ENCODE measurements at places on chromosomes 6 and 20.

- DNase-seq, result no peak
Measured at GRCh38 chr20:35508493-35509218, 20.8 kb downstream of the C20orf173 start.

DNA sequence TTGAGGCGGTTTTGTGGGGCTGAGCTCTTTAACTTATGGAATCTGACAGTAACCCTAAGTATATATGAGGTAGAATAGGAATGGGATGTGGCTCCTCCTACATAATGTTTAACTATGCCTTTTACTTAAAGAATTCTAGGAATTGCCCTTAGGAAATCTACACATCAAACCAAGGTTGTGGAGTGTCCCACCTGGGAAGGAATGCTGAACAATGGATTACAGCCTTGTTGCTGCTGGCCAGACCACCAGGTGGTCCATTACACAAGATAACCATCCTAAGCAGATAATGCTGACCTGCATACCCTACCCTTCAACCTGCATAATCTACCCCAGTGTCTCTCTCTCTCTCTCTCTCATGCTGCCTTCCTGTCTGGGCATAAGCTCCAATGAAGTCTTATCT, 35.0 kb upstream of the SLC22A16 start:
- peak; percentile 69 for DNase-seq

DNA sequence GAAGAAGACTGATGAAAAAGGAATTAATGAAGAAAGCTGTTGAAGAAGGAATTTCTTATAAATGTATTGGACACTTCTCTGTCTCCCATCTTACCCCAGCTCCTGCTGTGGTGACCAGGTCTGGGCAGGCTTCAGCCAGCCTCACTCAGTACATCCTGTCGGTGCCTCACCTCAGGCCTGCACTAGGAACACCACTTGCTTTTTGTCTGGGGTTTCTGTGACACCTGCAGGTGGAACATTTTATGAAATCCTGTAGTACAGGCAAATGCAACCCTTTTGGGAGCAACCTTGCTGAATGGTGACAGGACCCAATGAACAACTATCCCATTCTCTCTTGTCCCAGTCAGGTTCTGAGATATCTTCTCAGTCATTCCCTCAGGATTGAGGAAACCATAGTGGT, 129.7 kb downstream of the PRDM13 start:
- DNase-seq, result peak; percentile 17

DNA sequence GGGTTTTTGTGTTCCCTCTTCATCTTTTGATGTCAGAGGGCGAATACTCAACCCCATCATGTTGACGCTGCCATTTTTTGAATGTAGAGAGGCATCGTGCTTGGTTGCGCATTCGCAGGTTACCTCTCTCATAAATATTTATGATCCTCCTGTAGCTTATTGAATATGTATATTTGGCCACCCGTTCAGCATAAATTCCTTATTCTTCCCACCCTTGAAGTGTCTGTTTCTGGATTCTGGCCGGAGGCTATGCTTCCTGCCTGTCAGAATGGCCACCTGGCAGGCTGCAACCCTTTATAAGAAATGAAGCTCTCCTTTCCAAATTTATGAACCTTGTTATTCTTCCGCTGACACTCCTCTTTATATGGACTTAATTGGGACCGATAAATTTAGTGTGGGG, 40.9 kb downstream of the FAM50B start:
- DNase-seq, result no peak

DNA sequence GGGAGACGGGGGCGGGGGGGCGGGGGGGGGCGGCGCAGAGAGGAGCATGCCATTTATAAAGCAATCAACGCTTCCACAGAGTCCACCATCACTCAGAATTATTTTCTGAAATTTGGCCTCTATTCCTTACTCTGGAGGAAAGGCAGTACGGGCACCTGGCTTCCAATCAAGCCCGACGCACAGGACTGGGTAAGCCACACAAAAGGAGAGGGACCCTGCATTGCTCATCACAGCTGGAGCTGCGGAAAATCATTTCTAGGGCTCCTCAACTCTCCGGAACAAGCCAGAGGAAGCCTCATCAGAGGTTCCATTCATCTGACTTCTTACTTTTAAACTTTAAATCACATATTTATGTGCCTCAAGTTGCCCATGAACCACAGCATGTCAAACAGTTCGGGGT, 55.9 kb downstream of the TTI1 start:
- DNase-seq, result peak; percentile 35
